Activated CD4-positive, alpha-beta T cell treated with anti-CD3 and anti-CD28 coated beads, Interleukin-10, Interleukin-2, amounts not matched to agents 100 ng/mL and 50 ng/mL, durations not matched to agents 16 hours and 8 hours (primary cell): ENCODE measurements at places on chromosomes 7 and 10.

- no peak for DNase-seq
Observed at GRCh38 chr10:77492368-77492994, 145.1 kb downstream of the KCNMA1 start.

DNA sequence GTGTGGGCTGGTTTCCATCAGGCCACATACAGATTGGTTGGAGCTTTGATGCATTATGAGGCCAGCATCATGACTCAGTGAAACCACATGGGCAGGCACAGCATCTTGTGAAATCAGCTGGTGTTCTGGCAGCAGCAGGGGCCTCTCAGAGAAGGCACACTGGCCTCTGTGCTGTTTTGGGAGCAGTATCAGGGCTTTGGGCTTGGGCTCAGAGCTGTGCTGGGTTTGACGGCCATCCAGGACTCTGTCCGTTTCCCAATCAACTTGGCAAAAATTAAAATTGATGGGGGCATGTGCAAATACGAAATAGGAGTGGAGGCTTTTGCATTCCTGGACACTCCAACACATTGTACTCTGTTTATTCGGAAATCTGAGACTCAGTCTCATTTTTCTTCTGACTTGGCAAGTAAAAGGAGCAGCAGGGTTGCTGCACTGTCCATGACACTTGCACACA lies 190.9 kb downstream of the BMPER start:
- no peak for DNase-seq

DNA sequence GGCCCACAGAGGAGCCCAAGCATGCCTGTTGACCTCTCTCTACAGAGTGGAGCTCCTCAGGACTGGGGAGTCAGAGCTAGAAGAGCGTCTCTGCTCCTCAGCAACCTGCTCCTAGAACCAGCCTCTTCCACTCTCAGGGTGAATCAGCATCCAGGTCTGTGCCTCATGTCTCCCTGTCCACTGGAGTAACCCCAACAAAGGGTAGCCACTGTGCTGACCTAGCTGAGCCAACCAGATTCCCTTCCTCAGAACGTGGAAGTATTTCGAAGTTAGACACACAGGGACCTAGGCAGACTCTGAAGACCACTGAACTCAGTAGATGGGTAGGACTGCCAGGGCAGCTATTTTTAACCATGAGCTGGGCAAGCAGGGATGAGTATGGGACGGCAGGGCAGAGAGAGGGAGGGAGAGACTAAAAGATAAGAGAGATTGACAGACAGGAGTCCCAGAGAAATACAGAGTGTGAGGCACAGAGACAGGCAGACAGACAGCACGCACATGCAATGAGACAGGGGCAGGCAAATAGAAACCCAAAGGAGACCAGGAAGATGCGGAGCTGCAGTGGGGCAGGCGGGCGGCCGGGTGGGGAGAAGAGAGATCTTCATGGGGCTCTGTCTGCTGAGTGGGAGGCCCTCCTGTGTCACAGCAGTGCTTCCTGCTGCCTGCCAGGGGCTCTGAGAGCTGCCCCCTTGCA lies 56.7 kb downstream of the OSBPL3 start:
- DNase-seq, result no peak

- no peak for DNase-seq
Observed at GRCh38 chr7:16755397-16755796, 1.8 kb downstream of the TSPAN13 start.

- DNase-seq, result no peak
Observed at GRCh38 chr10:32577448-32577847, 131.5 kb downstream of the CCDC7 start.

- no peak for DNase-seq
Observed at GRCh38 chr10:59633063-59633462, 76.6 kb downstream of the SLC16A9 start.

DNA sequence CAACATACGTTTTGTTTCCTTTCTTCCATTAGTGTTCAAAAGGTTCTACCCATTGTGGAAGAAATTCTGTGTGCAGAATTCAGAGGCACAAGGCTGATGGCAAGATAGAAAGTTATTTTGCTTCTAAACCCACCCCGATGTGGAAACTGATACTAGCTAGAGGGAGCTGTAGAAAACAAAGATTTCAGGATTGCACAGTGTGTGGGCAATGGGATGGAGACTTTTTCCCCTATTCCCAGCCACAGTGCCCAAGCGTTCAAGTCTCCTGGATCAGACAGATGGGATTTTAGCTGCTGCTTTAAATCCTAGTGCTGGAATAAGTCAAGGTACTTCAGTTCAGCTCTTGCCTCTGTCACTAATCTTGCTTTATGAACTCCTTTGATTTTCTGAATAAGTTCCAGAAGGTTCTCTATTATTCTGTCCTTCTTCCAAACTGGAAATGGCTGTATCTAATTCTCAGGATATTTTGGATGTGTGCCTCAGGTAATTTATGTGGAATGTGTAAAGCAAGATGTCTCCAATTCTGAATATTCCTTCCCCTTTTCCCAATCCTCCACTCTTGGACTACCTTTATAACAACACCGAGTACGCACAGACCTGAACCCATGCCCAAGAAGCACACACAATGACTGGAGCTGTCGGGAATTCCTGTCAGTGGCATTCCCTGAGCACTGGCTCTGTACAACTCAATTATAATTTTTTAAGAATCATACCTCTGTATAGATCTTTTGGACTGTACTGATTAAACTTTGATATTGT lies 473.0 kb downstream of the PLXDC2 start:
- no peak for DNase-seq

- no peak for DNase-seq
Observed at GRCh38 chr7:30791114-30791513, 19.9 kb downstream of the MINDY4 start.

DNA sequence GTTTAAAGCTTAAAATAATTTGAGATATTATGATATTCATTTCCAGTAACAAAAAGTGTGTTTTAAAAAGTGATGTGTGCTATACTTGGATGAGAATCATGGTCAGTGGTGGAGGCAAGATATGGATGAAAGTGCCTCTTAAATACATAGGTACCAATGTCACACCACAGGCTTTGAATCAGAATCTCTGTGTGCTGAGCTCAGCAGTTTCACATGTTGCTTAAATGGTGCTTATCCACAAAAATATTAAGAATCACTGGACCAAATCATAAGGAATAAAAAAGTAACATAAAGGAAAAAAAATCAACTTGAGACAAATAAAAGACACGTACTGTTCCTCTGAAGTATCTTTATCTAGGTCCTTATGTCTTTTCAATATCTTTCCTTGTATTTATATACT lies 850.5 kb upstream of the POT1 start:
- no peak for DNase-seq

DNA sequence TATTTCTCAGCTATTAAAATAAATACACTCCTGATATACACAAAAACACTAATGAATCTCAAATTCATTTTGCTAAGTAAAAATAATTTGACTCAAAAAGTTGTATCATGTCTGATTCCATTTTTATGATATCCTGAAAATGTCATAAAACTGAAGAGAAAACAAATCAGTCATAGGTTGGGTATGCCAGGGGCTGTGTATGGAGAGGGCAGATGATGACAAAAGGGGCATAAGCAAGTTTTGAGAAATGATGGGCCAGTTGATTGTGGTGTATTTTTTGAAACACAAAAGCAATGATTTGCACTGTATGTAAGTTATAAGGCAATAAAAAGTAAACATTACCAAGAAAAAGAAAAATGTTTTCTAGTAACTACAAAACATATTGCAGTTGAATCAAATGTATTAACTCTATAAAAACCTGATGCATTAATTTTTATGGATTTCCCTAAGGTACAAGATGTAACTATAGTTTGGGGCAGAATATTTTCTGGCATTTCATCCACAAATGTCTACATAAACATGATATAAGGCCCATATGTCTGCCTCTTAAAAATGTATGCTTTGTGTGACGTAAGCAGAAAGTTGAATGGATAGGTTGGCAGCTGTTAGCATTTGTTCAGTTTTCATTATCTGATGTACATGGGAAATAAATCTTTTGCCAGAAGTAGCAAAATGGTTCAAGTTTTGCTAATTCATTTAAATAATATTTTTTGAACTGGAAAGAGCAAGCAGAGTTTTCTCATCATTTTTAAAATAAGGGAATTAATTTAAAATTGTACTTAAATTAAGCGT lies 35.1 kb upstream of the ING3 start:
- no peak for DNase-seq

DNA sequence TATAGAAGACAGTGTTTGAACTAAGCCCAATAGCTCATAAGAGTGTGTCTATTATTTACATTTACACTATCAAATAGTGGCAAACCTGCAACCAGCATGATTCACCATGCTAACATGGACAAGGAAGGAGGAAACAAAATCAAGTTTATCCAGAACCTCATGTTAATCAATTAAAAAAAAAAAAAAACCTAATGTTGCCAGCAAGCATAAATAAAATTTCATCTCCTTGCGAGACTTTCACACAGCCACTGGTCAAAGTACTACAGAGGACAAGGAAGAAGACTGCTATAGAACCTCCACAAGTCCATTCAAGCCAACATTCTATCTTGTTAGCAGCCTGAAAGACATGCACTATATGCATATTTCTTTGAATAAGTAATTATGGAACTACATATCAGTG lies 9.7 kb downstream of the TM9SF3 start:
- no peak for DNase-seq

DNA sequence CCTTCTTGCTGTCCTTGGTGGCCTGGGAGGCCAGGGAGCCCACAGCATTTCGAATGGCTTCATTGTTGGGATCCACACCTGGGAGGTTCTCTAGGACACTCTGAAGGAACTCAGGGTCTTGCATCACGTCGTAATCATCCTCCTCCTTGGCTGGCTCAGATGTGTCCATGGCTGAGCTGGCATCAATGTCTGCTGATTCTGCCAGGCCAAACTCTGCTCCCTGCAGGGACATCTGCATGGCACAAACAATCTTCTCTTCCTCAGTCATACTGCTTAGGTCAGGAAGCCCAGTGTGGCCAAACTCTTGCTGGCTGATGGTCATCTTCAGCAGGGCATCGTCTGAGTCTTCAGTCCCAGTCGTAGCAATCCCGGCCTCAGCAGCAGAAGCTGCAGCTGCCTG lies 34.9 kb upstream of the PLCE1 start:
- no peak for DNase-seq

DNA sequence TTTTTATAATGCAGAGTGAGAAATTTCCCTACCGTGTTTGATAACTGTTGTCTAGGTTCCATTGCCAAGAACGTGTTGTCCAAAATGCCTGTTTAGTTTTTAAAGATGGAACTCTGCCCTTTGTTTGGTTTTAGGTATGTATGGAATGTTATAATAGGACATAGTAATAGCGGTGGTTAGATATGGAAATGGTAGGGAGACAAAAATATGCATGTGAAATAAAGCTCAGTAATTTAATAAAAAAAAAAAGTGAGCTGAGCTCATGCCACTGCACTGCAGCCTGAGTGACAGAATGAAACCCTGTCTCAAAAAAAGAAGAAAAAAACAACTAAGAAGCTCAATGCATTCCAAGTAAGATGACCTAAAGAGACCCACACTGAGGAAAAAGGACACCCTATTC lies 72.9 kb downstream of the ZNF783 start:
- no peak for DNase-seq

DNA sequence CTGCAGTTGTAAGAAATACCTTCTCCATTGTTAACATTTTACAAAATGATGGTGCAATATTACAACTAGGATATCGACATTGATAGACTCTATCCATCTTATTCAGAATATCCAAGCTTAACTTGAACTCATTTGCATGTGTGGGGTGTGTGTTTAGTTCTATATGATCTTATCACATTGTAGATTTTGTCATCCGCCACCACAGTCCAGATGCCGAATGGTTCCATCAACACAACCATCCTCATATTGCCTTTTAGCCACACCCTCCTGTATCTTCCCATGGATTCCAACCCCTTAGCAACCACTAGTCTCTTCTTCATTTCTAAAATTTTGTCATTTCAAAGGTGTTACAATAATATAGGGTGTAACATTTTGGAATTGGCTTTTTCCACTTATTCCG lies 452.9 kb upstream of the AKR1E2 start:
- no peak for DNase-seq
